ENCODE measurements at places on chromosomes 11 and 22. TPM values are rescaled to one million over a fixed set of nuclear protein-coding genes. Genes with fewer than 3 reads are reported as not detected.

Gene ARHGEF17
- total RNA-seq, result not detected

DNA sequence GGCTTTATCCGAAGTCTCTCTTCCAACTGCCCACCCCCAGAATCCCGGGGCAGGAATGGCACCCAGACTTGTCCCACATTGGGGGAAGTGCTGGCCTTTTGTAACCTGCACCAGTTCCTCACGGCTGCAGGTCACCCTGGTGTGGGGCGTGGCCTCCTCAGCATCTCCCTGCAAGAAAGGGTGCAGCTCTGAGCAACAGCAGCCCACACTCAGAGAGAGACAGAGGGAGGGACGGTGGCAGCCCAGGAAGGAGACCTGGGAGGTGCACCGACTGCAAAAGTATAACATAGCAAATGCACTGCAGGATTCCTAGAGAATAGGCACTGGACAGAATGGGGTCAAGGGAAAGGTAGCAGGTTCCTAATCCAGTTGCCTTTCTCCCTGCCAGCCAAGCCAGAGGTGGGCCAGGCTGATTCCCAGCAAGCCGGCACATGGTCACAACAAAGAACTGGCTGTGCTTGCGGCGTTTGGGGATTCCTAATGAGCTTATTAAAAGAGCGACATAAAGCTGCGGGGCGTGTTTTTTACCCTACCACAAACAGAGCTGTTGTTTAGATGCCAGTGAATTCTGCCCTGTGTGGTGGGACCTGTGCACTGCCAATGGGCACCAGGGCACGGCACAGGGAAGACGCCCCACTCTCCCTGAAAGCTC lies 18.2 kb upstream of the IGSF9B start:
- H3K27me3 ChIP-seq, result peaks cover 9% of the 10 kb centered on the region
- DNase-seq, result no peak
- H3K4me3 ChIP-seq, result no peak overlapping the region
- peaks cover 7% of the 10 kb centered on the region for H3K4me1 ChIP-seq

Gene ATP5MG
- total RNA-seq, result 272 TPM

Gene HORMAD2
- not detected for total RNA-seq

GRCh38 chr22:49587987-49588386 lies 239.7 kb downstream of the BRD1 start:
- no peaks in the 10 kb centered on the region for H3K36me3 ChIP-seq

Gene KCNJ5
- total RNA-seq, result not detected

- H3K27me3 ChIP-seq, result no peaks in the 10 kb centered on the region
- DNase-seq, result no peak
- peaks cover 17% of the 10 kb centered on the region for H3K36me3 ChIP-seq
- H3K27ac ChIP-seq, result peak overlapping the region; percentile 68
Measured at GRCh38 chr11:114179234-114179941, 116.8 kb upstream of the NNMT start.

DNA sequence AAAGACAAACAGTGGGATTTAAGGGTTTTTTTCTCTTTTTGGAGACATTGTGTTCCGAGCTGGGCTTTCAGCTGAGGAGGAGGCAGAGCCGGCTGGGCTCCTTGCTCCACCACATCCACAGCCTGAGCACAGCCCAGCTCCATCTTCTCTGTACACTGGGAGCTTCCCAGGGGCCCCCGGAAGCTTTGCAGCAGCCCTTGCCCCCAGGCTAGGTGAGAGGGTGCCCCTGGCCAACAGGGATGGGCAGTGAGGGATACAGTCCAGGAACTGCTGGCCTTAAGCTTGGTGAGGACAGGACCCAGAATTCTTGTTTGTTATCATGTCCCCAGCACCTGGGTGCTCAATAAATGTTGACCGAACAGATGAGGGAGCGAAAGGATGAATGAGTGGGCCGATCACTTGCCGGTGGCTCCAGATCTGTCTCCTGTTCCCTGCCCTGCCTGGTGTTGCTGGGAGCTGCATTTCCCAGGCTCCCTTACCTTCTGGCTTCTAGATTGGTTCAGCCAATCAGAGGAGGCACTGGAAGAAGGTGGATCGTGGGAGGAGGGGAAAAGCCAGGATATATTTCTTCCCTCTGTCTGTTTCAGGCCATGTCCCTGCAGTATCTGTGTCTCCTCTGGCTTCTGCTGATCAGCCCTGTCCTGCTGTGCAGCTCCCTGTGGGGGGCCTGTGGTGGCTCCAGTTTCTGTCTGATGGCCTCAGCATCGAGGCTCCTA lies 26.5 kb upstream of the NECTIN1 start:
- H3K36me3 ChIP-seq, result no peaks in the 10 kb centered on the region
- H3K27ac ChIP-seq, result no peak overlapping the region
- peaks cover 12% of the 10 kb centered on the region for H3K27me3 ChIP-seq
- H3K4me1 ChIP-seq, result no peaks in the 10 kb centered on the region
- no peak overlapping the region for H3K4me3 ChIP-seq

GRCh38 chr22:41274856-41275255 lies 11.1 kb downstream of the RANGAP1 start:
- H3K27me3 ChIP-seq, result no peaks in the 10 kb centered on the region
- no peak for DNase-seq
- peaks cover 46% of the 10 kb centered on the region for H3K36me3 ChIP-seq
- no peak overlapping the region for H3K27ac ChIP-seq
- no peak overlapping the region for H3K4me3 ChIP-seq

DNA sequence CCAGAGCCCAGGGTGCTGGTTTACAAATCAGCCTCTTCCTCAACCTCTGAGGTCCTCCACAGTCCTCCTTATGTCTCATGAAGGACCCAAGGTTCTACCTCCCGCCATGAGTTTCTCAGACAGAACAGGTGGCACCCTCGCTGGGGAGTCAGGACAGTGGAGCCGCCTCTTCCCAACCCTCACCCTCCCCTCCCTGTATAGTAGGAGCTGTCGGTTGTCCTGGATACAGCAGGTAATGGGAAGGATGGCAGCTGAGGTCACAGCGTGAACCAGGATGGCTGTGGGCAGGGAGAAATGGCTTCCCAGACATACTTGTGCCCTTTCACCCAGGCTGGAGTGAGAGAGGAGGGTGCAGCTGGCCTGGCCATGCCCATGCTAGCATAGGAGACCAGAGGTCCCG lies 134.6 kb downstream of the CHST1 start:
- no peak overlapping the region for H3K27ac ChIP-seq
- no peak for DNase-seq
- no peaks in the 10 kb centered on the region for H3K27me3 ChIP-seq
- H3K4me3 ChIP-seq, result no peak overlapping the region
- H3K4me1 ChIP-seq, result no peaks in the 10 kb centered on the region
- no peaks in the 10 kb centered on the region for H3K36me3 ChIP-seq

GRCh38 chr11:44955015-44955738 lies 4.5 kb upstream of the TP53I11 start:
- H3K27me3 ChIP-seq, result peaks cover 7% of the 10 kb centered on the region
- no peak overlapping the region for H3K4me3 ChIP-seq
- no peaks in the 10 kb centered on the region for H3K36me3 ChIP-seq
- H3K4me1 ChIP-seq, result peaks cover 16% of the 10 kb centered on the region

DNA sequence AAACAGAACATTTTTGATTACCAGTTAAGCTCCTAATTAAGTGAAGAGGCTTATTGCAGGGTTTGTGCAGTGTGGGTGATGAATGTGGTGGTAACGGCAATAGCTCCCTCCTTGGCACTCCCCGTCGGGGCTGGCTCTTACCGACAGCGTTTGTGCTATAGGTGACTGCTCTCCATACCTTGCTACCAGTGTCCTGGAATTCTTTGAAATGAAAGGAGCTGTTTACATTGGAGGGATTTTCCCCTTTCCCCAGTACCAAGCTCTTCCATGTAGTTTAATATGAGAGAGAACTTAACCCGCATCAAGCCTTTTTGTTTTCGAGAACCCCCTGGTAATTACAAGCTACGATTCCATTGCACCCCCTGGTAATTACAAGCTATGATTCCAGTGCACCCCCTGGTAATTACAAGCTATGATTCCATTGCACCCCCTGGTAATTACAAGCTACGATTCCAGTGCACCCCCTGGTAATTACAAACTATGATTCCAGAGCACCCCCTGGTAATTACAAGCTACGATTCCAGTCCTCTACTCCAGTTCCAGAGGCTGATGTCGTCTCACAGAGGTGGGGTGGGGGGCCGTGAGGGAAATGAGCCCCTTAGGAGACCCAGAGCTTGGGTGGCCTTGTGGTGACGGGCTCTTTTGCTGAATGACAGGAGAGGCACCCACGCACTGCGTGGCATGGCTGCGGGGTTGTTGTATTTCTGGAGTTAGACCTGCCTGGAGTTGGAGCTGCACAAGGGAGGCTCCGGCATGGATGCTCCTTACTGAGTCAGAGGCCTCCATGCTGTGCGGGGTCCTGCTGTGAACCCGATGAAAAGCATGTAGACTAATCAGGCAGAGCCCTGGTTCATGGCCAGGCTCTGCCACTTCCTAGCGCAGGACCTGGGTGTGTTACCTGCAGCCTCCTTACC lies 205.3 kb downstream of the TBC1D22A start:
- H3K27me3 ChIP-seq, result no peaks in the 10 kb centered on the region
- H3K4me3 ChIP-seq, result no peak overlapping the region
- no peak overlapping the region for H3K27ac ChIP-seq

DNA sequence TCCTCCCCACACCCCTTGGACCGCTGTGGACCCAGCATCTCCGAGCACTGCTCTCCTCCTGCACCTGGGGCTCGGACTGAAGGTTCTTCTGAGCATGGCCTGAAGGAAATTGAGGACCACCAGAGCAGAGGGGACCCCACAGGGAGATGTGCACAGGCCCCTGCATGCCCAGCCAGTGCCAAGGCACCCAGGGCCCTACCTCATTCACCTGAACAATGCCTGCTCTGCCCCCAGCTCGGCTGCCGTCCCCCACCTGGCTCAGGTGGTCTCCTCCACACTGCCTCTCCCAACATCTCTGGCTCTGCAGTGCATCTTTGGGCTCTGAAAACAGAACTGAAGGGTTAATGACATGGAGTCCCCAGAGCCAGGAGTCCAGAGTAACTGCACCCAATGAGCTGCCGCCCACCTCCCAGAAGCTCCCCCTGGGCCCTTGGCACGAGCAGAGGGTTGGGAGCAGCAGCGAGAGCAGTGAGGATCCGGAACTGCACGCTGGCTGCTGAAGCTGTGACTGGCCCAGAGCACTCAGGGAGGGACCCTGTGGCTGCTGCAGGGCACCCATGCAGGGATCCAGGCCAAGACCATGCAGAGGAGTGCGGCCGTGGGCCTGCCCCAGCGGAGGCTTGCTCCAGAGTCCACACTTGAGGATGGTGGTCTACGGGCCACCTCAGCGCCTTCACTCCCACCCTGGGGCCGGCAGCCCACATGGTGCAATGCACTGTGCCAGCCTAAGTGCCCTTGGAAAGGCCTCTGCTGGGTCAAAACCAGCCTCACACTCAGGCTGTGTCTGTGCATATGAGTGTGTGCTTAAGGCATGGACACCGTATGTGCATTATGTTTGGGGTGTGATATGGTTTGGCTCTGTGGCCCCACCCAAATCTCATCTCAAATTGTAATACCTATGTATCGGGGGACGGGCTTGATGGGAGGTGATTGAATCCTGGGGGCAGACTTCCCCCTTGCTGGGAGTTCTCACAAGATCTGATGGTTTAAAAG lies 686.1 kb downstream of the TBC1D22A start:
- H3K36me3 ChIP-seq, result no peaks in the 10 kb centered on the region
- no peak for DNase-seq
- H3K27ac ChIP-seq, result no peak overlapping the region
- H3K27me3 ChIP-seq, result no peaks in the 10 kb centered on the region
- no peak overlapping the region for H3K4me3 ChIP-seq
- no peaks in the 10 kb centered on the region for H3K4me1 ChIP-seq

DNA sequence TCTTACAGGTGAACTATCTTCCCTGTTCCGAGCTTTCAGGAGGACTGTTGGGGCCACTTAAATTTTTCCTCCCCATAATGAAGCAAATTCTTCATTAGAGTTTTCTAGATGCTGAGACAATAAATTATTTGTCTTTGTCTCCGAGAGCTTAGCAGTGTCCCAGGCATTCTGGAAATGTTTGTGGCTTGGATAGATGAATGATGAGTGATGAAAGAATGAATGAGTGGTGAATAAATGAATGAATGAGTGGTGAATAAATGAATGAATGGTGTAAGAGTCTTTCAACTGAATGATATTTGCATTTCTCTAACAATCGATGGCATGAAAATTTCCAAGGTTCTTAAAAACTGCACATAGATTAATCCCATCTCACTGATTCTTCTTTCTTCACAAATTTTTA lies 52.8 kb downstream of the AHNAK start:
- H3K4me1 ChIP-seq, result no peaks in the 10 kb centered on the region
- peaks cover 2% of the 10 kb centered on the region for H3K27me3 ChIP-seq
- no peak overlapping the region for H3K27ac ChIP-seq

DNA sequence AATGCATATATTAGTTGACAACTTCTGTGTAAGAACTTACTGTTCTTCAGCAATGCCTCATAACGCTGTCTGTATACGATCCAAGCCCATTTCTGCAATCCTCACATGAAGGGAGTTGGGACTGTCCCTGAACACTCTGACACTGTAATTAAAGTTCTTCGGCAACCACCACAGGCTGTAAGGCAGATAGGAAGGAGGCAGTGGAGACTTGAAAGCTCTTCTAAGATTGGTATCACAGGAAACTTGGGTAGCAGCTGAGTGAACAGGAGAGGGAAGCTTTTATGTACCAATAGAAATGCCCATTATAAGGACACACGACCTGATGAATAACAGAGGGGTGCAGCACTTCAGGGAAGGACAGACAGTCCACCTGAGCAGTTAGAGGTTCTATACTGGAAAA lies 12.0 kb upstream of the GAB2 start:
- peaks cover 45% of the 10 kb centered on the region for H3K4me1 ChIP-seq
- H3K36me3 ChIP-seq, result peaks cover 6% of the 10 kb centered on the region
- no peak overlapping the region for H3K4me3 ChIP-seq
- no peaks in the 10 kb centered on the region for H3K27me3 ChIP-seq
- DNase-seq, result peak; percentile 8
- H3K27ac ChIP-seq, result peak overlapping the region; percentile 2

Gene RASD2
- not detected for total RNA-seq

- peaks cover 10% of the 10 kb centered on the region for H3K36me3 ChIP-seq
- H3K4me1 ChIP-seq, result peaks cover 8% of the 10 kb centered on the region
- H3K27me3 ChIP-seq, result no peaks in the 10 kb centered on the region
- H3K4me3 ChIP-seq, result no peak overlapping the region
- no peak overlapping the region for H3K27ac ChIP-seq
Measured at GRCh38 chr11:123386796-123387510, 43.1 kb upstream of the GRAMD1B start.

DNA sequence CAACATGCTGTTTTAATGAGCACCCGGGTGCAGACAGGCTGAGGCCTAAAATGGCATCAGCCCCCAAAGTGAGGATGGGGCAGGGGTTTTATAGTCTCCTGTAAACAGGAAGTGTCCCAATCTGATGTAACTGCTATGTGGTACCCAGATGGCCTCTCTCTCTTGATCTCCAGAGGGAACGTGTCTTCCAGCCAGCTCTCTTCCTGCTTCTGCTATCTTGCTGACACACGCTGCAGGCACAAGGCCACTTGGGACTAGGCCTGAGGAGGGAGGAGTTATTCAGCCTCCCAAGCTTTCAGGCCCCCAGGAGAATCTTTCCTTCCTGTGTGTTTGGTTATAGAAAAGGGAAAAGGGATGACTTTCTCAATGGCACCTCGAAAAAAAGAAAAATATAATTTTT lies 11.4 kb upstream of the VSTM5 start:
- DNase-seq, result no peak
- H3K4me3 ChIP-seq, result no peak overlapping the region
- H3K4me1 ChIP-seq, result no peaks in the 10 kb centered on the region
- H3K27ac ChIP-seq, result no peak overlapping the region
- H3K27me3 ChIP-seq, result no peaks in the 10 kb centered on the region

- no peak overlapping the region for H3K4me3 ChIP-seq
- peak overlapping the region; percentile 64 for H3K27ac ChIP-seq
- peaks cover 7% of the 10 kb centered on the region for H3K4me1 ChIP-seq
- no peak for DNase-seq
- no peaks in the 10 kb centered on the region for H3K27me3 ChIP-seq
Measured at GRCh38 chr11:68373815-68374501, 61.6 kb downstream of the LRP5 start.

Gene PIH1D2
- 0.27 TPM for total RNA-seq

Gene WDR74
- 53.8 TPM for total RNA-seq

Measured in activated CD4-positive, alpha-beta T cell treated with anti-CD3 and anti-CD28 coated beads, Interleukin-2, amount 10 ng/mL, durations not matched to agents 7 days and 5 days (primary cell).